ENCODE measurements at places on chromosomes 16 and 17.

DNA sequence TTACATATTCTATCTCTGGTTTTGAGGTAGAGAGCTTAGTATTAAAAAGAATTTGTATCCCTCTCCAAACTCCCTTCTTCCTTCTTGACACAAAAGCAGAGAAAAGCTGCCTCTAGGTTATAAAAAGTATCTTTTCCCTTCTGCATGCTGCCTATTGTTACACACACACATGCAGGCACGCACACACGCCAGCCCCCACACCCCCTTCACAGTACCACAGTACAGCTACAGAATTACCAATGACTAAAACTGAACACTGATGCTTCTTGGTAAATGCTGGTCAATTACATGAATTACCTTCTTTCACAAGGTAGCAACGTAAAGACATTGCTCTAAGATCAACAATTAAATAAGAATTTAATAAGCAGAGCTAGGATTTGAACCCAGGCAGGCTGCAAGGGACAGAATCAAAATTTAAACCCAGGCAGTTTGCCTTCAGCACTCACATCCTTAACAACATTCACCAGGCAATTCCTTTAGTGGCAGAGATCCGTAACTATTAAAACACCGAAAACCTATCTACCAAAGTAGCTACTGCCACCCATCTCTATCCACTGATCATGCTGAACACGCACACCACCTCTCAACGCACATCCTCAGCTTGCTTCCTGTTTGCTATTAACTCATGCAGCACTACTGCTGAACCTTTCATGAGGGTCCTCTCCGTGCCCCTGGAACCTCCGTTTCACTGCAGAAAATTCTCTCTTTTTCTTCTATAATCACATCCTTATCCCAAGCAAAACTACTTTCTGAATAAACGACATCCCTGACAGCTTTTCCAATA, 37.8 kb downstream of the YWHAE start:
- no peak for DNase-seq

GRCh38 chr17:3688027-3688553, 7.9 kb downstream of the P2RX5 start:
- DNase-seq = no peak

GRCh38 chr17:50060951-50061712, 5.2 kb downstream of the ITGA3 start:
- DNase-seq = peak; percentile 89

DNA sequence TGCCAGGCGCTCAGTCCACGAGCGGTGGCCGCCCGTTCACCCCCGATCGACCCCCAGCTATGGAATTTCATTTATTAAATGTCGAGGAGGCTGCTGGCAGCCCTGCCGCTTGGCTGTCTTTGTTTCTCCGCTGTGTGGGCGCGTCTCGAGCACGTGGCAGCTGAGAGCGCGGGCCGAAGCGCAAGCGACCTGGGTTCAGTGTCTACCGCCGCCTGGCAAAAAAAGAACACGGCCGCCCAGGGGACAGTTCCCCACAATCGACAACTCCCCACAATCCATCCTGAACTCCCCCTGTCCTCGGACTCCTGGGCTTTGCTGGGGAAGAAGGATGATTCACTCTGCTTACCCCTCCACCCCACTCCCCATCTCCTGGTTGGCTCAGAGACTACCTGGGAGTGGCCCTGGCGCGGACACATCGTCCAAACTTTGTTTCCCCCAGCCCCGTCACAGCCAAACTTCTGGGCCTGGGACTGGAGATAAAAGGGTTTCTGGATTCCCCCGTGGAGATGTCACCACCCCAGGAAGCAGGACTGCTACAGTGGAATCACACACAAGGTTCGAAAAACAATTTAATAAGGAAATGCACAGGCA, 1.7 kb upstream of the ANKRD13B start:
- DNase-seq = no peak

GRCh38 chr16:4116325-4117249, at the start of gene ADCY9:
Gene ADCY9 (minus strand): TSS chr16:4116442. CDS start chr16:4115442, 1,000 bp downstream.
- DNase-seq = no peak

DNA sequence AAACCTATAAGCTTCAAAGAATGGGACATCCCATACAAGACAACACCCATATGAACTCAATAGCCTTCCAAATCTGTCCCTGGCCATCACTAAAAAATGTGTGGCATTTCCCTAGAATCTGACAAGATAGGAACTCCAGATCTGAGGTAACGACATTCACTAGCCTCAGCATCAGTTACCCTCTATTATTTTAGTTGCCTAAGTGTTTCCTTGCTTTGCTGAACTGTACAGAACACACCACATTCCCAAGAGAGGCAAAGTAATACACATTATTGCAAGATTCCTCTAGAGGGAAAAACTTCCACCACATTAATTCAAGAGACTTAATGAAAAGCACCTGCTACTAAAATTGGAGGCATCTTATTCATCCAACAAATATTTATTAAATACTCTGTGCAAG, 5.0 kb downstream of the LSM12 start:
- no peak for DNase-seq

DNA sequence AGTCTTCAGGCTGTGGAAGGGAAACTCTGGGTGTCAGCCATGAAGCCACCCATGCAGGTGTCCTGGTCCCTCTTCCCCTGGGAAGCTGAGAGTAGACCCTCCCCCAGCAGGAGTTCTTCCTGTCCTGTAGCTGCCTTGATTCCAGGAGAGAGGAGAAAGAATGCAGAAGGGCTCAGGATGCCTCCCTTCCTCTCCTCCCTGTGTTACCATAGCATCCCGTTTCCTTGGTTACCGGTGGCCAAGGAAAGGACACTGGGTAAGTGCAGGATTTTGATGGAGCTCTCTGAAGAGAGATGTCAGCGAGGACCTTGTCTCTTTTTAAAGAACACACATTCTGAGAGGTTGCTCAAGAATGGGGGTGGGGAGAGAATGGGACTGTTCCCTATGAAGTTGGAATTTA, 304.1 kb upstream of the N4BP1 start:
- DNase-seq = no peak
